C1 segment of cervical spinal cord (tissue), 14 donors: ENCODE measurements at places on chromosomes 11 and 22.

DNA sequence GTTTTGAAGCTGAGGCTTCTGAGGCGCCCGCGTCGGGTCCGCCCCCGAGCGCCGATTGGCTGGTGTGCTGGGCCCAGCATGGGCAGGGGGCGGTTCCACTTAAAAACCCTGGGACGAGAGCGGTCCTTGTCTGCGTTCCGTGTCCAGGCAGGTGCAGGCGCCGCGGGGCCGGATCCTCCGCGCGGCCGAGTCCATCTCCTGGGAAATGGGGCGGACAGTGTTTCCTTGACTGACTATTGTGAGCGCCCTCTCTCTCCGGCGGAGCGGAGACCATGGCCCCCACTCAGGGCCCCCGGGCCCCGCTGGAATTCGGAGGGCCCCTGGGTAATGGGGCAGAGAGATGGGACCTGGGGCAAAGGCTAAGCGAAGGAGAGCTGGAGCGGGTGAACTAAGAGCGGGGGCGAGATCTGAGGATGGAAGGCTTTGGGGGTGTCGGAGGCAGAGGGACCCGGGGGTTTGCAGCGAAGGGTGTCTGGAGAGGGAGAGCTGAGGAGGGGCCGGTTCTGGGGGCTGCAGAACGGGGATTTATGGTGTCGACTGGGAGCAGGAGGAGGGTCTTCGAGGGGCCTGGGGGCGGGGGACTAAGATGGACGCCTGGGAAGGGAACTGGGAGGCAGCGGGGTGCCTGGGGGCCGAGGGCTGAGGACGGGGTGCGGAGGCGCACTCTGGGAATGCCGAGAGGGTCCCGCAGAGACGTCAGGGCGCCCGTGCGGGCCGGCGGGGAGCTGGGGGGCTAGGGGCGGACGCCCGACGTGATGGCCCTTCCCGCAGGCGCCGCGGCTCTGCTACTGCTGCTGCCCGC lies at the start of gene TM7SF2:
TSS of gene TM7SF2 (plus strand) at position 129 of the 802 bp plus-strand sequence. CDS start at position 273, 144 bp downstream.
- peak; percentile 82 for DNase-seq

GRCh38 chr11:62069374-62069773 lies 54.4 kb upstream of the INCENP start:
- no peak for DNase-seq

GRCh38 chr22:46062971-46063631 lies 86.1 kb upstream of the WNT7B start:
- DNase-seq, result no peak

DNA sequence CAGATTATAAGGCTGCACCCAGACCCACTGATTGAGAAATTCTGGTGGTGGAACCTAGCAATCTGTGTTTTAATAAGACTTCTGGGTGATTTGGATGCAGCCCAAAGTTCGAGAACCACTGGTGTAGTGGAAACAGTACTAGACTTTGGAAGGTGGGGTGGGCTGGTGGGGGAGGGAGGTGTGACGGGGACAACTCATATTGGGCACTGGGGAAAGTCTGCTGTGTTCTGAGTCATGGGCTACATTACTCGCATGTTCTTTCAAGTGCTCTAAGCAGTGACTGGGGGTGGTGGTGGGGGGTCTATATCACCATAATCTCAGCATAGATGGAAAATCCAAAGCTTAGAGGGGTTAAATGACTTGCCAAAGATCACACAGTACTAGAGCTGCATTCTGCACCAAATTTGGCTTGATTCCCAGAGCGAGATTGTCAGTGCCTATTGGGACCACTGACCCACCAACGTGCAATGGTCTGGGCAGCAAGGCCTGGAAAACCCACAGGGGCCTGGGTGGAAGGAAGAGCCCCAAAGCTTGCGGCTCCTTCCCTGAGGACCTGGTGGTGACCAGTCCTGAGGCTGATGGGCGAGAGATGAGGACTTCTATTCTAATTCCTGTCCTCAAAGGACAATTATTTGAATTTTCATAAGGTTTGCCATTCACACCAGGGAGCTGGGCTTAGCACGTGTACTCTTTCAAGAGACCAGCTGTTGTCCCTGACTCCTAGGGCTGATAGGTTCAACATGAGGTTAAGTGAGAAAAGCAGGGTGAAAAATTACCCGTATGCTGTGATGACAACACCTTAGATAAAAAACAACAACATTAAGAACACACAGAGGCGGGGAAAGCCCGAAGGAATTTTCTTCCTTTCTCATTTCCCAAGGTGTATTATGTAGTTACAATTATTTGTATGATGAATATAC lies 77.5 kb upstream of the NARS2 start:
- DNase-seq, result no peak

- DNase-seq, result no peak
Observed at GRCh38 chr11:6574816-6575715, 28.4 kb downstream of the RRP8 start.

- no peak for DNase-seq
Observed at GRCh38 chr11:14577835-14578529, 57.8 kb upstream of the PSMA1 start.

GRCh38 chr11:102429691-102430090 lies 22.9 kb downstream of the TMEM123 start:
- no peak for DNase-seq

DNA sequence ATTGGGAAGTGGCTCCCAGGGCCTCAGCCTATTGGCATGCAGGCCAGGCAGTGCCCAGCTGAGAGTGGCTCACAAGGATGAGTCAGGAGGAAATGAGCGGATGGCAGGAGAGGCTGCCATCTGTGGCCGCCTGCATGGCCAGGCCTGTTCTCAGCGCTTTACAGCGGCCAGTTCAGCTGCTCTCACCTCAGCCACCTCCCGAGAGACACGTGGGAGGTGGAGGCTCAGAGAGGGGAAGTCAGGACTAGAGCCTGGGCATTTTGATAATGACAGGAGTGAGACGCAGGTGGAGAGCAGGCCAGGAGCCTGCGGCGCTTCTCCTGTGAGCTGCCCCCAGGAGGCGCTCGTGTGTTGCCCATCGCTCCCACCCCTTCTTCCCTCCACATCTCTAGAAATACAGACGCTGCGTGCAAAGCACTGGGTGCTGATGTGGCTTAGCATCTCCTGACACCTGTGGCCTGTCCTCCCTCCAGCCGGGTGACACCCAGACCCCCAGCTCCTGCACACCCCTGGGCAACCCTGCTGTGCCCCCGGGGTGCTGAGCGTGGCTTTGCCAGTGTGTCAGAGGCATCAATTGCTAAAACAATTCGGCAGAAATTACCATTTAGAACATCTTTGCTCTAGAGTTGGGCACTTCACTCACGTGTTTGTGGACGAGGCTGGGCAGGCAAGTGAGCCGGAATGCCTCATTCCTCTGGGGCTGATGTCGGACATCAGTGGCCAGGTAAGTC lies 21.4 kb upstream of the PANX2 start:
- DNase-seq, result no peak

DNA sequence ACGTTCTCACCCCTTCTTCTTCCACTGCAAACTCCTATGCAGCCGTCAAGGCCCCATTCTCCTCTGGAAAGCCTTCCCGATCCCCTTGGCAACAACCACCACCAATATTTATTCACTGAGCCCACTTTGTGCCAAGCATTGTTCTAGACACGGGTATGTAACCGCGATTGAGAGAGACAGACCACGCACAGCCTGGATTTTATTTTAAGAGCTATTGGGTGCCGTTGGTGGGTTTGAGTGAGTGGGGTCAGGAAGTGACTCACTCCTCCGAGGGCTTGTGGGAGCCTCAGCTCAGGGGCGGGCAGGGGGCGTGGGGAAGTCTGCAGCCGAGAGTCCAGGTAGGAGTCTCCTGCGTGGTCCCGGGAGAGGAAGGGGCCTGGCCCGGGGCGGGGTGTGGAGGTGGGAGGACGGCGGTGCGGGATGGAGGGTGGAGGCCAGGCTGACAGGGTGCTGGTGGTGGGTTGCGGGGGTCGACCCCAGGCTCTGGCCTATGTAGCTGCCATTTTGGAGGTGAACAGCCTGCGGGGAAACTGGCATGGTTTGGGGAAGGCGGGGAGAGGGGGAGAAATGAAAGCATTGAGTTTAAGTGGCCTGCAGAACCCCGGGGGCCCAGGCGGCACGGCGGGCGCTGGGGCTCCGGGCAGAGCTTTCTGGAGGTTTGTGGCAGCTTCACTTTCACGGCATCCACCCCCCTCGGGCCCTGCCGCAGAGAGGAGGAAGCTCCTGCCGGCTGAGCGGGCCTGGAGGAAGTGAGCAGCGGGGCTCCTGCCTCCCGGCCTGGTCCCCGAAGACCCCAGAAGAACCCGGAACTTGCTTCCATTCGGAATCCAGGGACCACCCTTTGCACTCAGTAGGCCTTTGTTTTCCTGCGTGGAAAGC lies 547 bp downstream of the PARVG start:
- no peak for DNase-seq

DNA sequence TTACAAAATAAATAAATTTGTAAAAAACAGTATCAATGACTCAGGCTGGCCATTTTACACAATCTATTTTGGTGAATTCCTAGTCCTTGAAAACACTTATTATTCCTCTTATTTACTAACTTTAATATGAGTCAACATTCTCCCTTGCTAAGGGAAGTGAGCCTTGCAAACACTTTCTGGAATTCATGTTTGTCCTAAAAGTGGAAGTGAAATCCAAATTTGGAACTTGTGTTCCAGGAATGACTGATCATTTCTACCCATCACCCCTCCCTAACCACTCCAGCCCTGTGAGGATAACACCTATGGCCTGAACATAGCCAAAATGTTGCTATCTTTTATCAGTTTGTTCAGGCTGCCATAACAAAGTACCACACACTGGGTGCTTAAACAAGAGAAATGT lies 83.1 kb downstream of the OR5AK2 start:
- DNase-seq, result no peak

GRCh38 chr11:66230156-66230555 lies 38.3 kb upstream of the RAB1B start:
- DNase-seq, result no peak

DNA sequence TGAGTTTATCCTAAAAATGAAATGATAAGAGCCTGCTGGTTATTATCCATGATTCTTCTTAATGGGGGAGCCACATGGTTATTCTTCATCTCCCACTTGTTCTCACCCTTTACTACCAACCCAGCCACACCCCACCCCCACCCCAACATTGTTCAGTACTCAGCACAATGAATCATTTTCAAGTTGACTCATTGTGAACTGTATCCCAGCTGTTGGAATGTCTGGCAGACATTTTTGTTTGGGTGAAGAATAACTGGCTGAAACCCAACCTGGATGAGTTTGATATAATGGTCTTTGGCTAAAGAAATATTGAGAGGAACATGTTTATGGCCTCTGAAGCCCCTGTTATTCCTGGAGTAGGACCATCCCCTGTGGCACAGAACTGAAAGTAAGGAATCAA lies 136.2 kb downstream of the ELP4 start:
- no peak for DNase-seq

DNA sequence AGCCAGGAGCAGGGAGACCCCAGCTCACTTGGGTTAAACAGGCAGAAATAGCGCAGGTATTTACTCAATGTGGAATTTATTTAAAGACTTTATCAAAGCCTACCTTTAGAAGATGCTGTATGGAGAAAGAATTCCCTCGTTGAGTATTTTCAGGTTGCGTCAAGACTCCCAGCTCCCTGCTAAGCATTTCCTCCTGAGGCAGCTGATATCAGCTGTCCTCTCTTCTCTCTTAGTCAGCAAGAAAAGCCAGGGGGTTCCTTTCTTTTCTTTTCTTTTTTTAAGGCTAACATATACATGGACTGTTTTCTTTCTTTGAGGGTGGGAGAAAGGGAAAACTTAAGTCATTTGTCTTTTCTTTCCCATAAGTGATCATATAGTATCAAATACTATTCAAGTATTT lies 125.8 kb upstream of the POU2AF2 start:
- DNase-seq, result no peak

DNA sequence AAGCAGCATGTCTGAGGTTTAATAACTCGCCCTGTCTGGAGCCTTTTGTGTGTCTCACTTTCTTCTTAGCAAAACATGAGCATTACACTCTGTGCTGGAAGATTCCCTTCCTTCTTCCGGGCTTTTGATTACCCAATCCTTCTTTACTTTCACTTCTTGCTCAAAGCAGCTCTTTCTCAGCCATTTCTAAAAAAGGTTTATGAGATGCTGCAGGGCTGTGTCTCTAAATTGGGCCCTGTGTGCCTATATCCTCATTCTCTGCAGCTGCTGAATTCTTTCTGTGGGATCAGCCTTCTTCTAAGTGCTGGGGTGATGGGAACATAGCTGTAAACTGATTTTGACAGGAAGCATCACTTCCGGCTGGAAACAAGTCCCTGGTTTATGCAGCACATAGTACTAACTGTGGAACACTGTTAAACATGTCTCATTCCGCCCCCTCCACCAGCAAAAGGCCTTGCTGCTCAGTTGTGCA lies 71.8 kb downstream of the PIWIL4 start:
- no peak for DNase-seq

DNA sequence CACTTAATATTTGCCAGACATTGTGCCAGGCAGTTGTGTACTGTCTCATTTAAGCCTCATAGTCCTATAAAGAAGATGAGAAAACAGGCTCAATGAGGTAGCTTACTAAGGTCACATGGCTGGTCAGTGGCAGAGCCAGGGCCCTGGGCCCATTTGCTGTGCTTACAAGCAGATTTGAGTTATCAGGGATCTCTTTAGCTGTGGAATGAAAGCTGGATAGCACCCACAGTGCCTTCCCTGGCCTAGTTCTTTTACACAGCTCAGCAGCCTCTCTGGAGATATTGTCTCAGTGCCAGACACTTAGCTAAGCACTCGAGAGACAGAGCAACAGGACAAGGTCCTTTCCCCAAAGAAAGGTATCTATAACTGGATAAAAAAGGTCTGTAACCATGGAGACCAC lies 6.1 kb downstream of the TMEM86A start:
- no peak for DNase-seq

DNA sequence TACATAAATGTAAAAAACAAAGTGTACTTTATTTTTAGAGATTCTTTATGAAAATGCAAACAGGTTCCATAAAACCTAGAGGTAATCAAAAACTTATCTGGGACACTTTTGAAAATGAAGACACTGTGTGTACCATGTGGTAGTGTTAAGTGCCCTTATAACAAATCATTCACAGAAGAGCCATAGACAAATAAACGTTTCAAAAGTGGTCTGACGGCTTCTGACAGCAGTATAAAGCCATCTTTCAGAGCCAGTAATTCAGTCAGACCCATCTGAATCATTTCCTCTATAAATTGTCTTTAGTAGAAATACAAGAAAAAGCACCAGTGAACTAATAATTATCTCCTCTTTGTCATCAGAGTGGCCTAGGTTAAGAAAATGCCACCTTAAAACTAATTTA lies 100.0 kb downstream of the PAX6 start:
- no peak for DNase-seq

- DNase-seq, result no peak
Observed at GRCh38 chr22:28410050-28410816, 269.4 kb downstream of the TTC28 start.

GRCh38 chr22:18024276-18024939 lies at the start of gene MICAL3:
Gene MICAL3, minus strand, starts transcription at chr22:18024561. Its CDS starts 117,749 bp downstream, at chr22:17906812.
- peak; percentile 34 for DNase-seq
